SK-N-SH (cell line): ENCODE measurements at places on chromosomes 2 and 18. TPM values are rescaled to one million over a fixed set of nuclear protein-coding genes. Genes with fewer than 3 reads are reported as not detected.
A peak's percentile ranks its signal among the peaks of the same experiment; 100 is the strongest.

DNA sequence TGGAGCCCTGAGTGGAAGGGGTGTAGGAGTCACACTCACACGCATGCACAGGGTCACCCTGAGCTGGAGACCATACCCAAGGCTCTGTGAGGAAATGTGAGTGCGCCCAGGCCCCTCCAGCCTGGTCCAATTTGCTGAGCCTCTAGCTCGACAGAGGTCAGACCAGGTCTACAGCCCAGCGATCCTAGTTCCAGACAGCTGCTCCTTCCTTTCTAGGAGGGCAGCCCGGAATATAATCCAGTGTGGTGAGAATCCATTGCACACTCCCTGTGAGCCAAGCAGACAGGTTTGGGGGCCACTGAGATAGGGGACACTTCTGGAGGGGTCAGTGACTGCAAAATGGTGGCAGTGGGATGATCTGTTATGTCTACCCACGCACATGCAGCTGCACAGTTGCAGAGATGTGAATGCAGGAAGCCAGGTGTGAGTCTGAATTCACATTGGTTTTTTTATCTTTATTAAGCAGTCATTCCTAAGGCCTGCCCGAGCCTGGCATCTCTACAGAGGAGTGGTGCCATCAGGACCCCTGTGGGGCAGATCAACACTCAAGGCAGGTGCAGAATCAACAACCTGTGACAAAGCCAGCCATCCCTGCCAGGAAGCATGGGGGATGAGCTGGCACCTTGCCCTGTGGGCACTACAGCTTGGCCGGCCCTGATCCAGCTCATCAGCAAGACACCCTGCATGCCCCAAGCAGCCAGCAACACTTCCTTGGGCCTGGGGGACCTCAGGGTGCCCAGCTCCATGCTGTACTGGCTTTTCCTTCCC, at the start of gene GPR148:
TSS of gene GPR148 (plus strand) at position 522 of the 768 bp plus-strand sequence. CDS start at position 604, 82 bp downstream.
- no peak for DNase-seq

GRCh38 chr2:145798419-145798818, 1278.5 kb upstream of the ZEB2 start:
- DNase-seq = no peak

GRCh38 chr18:33495278-33495677, 54.8 kb upstream of the CCDC178 start:
- peak; percentile 36 for DNase-seq

IL37 gene
- not detected in 2 replicates for polyA plus RNA-seq

- no peak for DNase-seq
Observed at GRCh38 chr2:233380132-233380895, 26.0 kb downstream of the DGKD start.

GRCh38 chr18:60110836-60111235, 211.0 kb downstream of the PMAIP1 start:
- no peak for DNase-seq

- peak; percentile 39 for DNase-seq
Observed at GRCh38 chr2:33033606-33034081, 86.9 kb downstream of the LTBP1 start.

TBR1 gene
- under 0.01 TPM in 1 of 2 replicates, not detected in the other for polyA plus RNA-seq

PLEK gene
- 0.02 TPM in 2 replicates for polyA plus RNA-seq

DNA sequence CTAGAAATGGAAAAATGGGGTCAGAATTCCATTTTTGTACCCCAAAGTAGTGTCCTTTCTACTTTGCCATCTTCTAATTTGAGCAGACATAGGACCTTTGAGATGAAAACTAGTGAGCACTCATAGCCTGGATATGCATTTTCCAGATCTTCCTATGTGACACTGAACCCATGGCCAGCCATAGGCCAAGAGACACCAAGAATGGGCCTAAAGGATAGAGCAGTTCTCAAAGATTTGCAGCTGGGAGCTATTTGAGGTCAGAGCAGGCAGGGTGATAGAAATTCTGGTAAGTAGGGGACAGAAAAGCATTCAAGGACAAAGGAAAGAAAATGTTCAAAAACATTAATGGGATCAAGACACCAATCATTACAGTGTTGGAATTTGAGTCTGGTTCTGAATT, 332.8 kb downstream of the MYCN start:
- DNase-seq = no peak

WDR33 gene
- 12.4 and 16.1 TPM in 2 replicates for polyA plus RNA-seq
